ENCODE measurements at places on chromosomes 16 and 17. TPM values are rescaled to one million over a fixed set of nuclear protein-coding genes. Genes with fewer than 3 reads are reported as not detected.
A peak's percentile ranks its signal among the peaks of the same experiment; 100 is the strongest.

Gene SLC6A4
- 0.29 TPM for total RNA-seq

Gene C1QTNF1
- 326 TPM for total RNA-seq

Gene ZACN
- total RNA-seq = not detected

Gene CDH5
- 52.8 TPM for total RNA-seq

DNA sequence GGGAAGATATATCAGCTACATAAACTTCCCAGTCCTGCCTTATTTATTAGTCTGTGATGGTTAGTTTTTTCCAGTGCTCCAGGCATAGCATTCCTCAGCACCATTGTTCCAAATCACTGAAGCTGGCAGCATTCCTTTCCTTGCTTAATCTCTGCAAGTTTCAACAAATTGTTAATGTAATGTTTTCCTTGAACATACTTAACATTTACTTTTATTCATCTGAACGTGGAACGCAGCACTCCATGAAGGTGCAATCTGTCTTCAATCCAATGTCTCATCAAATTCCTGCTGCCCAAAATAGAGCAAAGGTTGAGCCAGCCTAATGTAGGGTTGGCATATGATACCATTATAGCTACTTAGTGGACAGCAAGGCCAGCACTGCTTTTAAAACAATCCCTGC is 441.1 kb upstream of the RBFOX1 start:
- peak; percentile 24 for DNase-seq

DNA sequence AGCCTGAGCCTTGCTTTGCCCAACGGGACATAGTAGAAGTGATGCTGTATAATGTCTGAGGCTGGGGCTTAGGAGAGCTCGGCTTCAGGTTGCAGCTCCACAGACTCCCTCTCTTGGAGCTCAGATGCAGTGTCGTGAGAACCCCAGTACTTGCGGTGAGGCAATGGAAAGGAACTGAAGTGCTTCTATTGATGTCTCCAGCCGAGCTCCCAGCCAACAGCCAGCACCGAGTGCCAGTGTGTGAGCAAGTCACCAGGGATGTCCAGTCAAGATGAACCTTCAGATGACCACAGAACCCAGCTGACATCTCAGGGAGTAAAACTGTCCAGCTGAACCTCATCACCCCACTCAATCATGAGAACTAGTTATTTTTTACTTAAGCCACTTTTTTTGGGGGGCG is 268.1 kb downstream of the IRF8 start:
- no peak for DNase-seq

DNA sequence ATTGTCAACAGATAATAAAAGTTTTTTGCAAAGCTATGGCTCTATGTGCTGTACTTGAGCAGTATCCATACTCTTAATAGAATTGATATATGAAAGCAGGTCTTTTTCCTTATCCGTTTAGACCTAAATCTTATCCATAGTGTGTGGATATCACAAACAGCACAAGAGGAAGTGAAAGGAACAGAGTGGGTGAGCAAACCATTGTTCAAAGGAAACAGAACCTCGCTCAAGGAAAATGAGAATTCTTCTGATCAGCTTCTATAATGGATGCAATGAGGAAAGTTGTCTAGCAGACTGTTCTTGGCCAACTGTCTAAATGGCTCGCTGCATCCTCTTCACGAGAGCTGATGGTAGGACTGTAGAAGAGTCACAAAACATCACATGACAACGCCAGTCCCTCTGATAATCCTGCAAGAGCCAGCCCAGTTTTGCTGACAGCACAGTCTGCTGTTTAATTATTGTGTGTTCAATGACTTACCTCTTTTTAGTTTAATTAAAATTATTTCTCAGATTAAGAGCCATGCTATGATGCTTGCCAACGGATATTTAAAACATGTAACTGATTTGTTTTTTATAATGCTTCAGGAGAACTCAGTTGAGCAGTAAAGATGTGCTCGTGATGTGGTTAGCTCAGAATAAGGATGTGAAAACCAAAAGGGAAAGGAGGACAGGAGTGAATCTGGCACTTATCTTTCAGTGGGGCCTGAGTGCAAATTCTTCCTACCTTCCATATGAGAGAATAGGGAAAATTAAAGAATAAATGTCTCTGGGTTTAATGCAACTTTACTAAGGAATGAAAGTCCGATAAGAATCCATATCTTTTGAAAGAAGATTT is 38.5 kb downstream of the WWOX start:
- DNase-seq = no peak

- DNase-seq = no peak
Measured at GRCh38 chr16:88063211-88063773, 112.1 kb downstream of the BANP start.

GRCh38 chr16:66483689-66484452 is 56.8 kb downstream of the BEAN1 start:
- peak; percentile 80 for DNase-seq

DNA sequence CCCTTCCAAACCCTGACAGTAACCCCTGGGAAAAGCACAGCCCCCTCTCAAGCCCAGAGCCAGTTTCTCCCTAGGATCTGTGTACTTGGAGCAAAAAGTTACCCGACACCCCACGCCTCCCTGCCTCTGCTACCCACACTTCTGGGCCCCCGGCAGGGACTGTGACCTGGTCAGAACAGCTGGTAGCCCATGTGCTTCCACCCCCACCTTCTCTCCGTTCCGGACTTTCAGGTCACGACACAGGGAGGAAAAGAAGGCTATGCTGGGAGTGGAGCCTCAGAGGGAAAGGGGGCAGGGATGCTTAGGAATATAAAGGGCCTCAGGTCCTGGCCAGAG is 6.4 kb downstream of the PPY start:
- DNase-seq = no peak

DNA sequence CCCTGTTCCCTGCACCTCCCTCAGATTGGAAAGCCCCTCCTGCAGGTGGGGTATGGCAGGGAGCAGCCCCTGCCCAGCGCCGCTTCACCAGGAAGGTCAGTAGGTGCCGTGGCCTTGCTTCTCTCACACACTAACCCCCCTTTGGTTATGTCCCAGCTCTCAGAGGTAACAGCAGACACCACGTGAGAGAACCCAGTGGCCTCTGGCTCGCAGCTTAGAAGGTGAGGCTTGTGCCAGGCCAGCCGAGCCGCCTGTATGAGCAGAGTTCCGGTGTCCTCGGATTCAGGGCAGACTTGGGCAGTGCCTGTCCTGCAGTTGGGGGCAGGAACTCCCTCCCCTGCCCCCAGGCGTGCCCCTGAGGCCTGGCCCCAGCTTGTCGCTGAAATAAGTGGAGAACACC is 47.1 kb downstream of the PRMT7 start:
- DNase-seq = no peak
